ENCODE measurements at places on chromosomes 4 and X.

DNA sequence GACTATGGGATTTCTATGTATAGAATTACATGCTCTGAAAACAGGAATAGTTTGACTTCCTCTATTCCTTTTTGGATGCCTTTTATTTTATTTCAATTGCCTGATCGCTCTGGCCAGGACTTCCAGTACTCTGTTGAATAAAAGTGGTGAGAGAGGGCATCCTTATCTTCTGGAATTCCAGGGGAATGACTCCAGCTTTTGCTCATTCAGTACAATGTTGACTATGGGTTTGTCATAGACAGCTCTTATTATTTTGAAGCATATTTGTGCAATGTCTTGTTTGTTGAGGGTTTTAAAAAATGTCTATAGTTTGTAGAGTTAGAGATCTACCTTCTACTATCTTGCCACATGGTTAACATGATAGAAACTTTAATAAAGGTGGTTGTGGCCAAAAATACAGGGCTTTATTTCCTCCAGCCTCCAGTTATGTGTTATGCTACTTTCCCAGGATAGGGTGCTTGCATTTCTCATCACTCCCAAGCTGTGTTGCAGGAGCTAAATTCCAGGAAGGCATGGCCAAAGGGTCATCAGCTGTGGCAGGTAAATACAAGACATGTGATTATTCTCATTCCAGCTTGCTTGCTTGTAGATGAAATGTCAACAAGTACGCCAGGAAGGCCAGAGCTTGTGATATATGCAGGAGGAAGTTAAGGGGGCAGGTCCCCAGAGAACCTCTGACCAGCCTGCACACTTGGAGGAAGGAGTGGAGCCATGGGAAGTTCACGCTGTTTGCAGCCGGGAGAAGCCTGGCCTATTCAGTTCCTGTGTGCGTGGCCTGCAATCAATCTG lies 142.4 kb upstream of the CPXCR1 start:
- no peak for DNase-seq

DNA sequence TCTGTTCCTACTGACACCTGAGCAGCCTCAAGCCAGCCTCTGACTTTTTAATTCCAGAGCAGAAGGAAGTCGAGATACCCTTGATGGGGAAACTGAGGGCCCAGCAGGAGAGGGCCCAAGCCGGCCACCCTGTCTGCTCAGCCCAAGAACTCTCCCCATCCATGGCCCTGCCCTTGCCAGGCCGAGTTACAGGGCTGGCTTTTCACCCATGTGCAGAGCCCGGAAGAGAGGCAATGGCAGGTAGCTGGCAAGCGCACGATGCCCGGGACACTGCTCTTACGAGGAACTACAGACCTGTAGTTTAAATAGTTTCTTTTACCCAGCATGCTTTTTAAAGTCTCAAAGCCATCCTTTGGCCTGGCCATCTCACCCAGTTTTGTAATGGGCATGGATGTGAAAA lies 79.9 kb downstream of the MTMR1 start:
- DNase-seq, result no peak

DNA sequence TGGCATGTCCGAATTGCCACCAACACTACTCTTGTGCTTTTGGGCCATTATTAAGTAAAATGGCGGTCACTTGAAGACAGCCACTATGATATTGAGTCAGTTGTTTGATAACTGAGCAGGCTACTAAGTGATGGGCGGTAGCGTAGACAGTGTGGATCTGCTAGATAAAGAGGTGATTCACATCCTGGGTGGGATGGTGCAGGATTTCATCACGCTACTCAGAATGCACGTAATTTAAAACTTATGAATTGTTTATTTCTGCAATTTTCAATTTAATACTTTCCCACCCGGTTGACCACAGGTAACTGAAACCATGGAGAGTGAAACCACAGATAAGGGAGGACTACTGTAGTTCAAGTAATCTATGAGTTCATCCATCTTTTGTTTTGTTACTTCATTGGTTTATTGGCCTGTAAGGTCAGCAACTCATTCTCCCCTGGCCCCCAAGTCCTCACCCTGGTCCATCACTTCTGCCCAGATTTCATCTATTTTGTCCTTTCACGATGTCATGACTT lies 2.9 kb downstream of the ARAF start:
- no peak for DNase-seq

DNA sequence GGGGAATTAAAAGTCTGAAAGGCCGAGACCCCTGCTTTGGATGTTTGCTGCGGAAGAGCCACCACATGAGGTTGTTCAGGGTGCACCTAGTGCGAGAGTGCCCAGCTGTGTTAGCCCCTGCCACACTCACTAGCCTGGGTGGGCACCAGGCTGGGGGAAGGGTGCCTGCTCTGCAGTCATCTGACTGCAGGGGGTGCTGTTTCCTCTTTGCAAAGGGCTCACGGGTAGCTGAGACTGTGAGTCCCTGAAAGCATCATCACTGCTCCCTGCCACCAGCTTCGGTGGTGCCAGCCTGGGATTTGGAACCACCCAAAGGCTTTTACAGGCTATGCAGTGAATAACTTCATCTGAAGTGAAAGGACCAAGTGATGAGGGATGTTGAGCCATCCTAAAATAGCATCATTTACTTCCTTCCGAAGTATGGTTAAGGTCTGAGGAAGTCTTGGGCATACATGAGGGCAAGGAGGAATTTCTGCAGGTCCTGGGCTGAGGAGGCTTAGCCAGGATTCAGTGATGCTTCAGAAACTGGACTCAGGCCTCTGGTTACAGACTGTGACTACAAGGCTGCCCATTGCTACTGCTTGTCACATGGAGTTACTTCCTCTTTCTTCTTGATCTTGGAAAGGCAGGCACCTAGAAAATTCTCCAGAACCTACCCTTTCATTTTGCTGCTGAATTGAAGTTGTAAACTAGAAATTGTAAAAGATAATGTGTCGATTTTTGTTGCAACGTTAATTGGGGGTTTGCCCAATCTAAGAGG lies 293.2 kb upstream of the PRPS2 start:
- no peak for DNase-seq

DNA sequence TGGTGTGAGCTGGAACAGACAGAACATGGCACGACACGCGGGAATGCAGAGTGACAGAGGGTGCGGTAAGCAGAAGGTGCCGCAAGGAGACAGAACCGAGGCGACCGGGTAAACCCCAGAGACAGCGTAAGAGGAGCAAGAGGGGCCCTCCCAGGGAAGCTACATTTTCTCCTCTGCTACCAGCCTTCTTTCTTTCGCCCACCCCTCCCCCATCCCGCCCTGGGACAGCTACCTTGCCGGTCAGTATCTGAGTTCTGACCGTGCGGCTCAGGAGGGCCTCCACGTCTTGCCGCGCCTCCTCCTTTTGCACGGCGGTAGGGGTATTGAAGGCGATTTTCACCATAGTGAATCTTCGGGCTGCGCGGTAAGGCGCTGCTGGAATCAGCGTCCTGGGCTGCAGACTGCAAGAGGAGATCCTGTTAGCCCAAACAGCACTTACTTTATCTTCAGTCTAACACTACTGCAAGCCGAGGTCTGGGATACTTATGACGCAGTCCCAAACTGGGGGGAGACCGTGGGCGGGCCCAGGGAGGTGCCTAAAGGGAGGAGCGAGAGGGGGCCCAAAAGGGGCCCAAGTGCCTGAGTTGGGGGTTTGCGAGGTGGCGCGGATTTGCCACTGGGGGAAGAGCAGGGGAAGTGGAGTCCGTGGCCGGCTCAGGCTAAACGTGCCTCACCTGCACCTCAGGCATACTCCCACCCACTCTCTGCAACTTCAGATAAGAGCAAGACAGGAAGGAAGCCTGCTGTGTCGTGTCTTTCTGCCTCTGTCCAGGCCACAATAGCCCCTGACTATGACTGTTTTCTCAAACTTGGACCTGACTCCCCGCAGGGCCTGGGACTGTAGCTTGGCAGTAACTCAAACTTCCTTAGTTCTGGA lies at the start of gene ITM2A:
Gene ITM2A (minus strand): TSS at position 462 of the 877 bp plus-strand sequence. CDS start 119 bp downstream, at position 343.
- DNase-seq, result peak; percentile 33

- no peak for DNase-seq
These were observed 2.0 kb downstream of the GAK start for GRCh38 chr4:930028-930551.

DNA sequence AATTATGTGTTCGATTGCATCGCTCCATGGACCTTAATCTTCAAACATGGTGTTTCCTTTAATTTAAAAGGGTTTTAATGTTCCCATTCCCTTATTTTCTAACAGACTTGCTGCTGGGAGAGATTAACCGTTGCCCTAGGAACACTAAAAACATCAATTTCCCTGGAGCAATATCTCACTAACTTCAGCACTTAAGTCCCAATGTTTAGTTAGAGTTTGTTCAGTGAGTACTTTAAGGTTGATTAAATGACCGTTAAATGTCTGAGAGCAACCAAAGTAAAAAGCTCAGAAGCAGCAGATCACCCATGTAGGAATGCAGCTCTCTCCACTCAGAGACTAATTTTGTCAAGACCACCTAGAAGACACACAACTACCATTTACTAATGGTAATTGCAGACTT lies 111.2 kb upstream of the PDE5A start:
- no peak for DNase-seq

GRCh38 chr4:18012807-18013462 lies 8.6 kb downstream of the LCORL start:
- DNase-seq, result no peak

DNA sequence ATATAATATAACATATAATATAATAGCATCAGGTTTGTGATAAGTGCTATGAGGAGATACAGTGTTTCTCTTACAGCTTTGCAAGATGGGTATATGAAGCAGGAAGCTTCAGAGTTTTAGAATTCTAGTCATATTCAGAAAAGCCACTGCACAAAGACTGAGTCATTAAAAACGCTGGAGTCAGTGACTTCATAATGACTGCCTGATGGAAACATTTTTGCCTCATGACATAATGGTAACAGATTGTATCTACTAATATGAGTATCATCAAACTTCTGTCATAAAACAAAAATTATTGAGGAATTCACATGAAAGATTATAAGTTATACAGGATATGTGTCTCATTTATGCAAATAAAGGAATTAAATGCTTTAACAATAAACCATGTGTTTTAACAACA lies 46.8 kb downstream of the EPHA5 start:
- DNase-seq, result no peak

- DNase-seq, result no peak
These were observed 50.4 kb downstream of the MCUB start for GRCh38 chr4:109610489-109610888.

- no peak for DNase-seq
These were observed 125.5 kb downstream of the OPHN1 start for GRCh38 chrX:68307769-68308168.

DNA sequence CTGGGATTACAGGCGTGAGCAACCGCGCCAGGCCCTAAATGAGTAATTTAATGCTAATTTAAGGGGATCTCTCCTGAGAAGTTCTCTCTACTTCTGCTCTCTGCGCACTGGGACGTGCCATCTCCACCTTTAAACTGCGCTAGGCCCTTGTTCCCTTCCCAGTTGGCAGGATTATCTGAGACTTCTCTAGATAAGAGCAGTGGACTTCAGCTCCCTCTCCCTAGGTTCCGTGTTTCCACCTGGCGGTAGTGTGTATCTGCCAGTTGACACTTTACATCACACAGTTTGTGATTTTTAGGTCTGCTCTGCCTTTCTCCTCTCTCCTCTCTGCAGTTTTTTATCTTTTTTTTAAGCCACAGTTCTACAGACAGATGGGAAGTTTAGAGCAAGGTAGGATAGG lies 40.2 kb downstream of the ARHGAP10 start:
- DNase-seq, result no peak

GRCh38 chrX:133722756-133723155 lies 262.6 kb downstream of the GPC3 start:
- no peak for DNase-seq

GRCh38 chrX:154436374-154436982 lies 476 bp upstream of the GDI1 start:
- DNase-seq, result no peak

DNA sequence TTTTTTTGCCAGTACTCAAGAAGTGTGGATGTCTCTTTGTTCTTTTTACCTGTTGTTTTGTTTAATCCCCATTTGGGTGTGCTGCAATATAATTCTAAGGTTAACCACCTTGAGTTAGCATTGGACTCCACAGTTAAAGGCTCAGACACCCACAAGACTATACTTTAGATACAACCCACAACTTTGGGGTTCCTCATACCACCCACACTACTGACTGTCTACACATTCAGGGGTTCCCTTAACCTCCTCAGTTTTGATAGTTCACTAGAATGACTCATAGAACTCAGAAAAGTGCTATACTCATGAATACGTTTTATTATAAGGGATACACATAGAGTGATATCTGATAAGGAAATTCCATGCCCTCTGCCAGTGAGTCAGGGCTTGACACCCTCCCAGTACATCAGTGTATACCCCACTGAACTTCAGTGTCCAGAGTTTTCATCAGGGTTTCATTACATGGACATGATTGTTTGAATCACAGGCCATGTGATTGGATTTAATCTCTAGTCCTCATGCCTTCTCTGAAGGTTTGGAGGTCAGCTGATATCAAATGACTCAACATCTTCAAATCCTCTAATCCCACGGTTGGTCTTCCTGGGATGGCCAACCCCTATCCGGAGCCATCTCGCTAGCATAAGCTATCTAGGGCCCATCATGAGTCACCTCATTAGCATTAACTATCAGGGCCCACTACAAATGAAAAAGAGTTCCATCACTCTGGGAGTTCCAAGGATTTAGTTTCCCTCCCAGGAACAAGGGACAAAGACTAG lies 357.7 kb upstream of the EMCN start:
- no peak for DNase-seq

DNA sequence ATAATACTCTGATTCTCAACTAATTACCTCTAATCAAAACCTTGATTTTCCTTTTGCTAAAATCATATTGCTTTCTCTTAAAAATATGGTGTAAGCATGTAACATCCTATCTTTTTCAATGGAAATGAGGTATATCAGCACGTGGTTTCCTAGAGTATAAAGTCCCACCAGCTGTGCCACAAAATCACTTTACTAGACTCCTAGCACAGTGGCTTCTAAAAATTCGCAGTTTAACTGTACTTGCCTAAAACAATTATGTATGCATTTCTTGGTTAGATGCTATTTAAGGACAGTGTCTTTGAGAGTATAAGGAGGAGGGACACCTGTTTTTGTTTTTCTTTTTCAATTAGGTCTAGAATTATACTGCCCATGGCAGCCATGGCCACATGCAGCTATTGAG lies 62.8 kb downstream of the GK start:
- no peak for DNase-seq

DNA sequence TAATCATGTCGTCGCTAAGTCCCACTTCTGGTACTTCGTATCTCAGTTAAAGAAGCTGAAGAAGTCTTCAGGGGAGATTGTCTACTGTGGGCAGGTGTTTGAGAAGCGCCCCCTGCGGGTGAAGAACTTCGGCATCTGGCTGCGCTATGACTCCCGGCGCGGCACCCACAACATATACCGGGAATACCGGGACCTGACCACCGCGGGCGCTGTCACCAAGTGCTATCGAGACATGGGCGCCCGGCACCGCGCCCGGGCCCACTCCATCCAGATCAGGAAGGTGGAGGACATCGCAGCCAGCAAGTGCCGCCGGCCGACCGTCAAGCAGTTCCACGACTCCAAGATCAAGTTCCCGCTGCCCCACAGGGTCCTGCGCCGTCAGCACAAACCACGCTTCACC lies 11.3 kb downstream of the PNCK start:
- DNase-seq, result no peak
